CD4-positive, alpha-beta T cell treated with Interleukin-21 for 1 hour (primary cell): ENCODE measurements at places on chromosomes 11 and 22.
A peak's percentile ranks its signal among the peaks of the same experiment; 100 is the strongest.

DNA sequence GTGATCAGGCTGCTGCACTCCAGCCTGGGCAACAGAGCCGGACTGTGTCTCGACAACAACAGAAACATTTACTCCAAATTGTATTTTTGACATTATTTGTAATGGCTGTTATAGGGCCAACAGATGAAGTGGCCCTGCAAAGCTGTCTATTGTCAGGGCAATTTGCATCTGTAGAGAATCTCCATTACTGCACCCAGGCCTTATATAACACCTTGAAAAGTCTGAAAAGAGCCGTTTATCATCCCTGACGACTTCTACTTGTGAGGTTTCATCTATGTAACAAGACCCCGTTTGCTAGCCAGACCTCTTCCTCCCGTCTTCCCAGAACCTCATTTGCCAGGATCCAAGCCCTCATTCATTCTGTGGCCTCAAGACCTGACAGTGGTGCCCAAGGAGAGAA is 9.1 kb upstream of the CTTN start:
- no peak for DNase-seq

GRCh38 chr11:81570669-81571068 is 1163.0 kb downstream of the FAM181B start:
- no peak for DNase-seq

GRCh38 chr11:43835104-43835503 is 45.5 kb upstream of the ALKBH3 start:
- DNase-seq = no peak

DNA sequence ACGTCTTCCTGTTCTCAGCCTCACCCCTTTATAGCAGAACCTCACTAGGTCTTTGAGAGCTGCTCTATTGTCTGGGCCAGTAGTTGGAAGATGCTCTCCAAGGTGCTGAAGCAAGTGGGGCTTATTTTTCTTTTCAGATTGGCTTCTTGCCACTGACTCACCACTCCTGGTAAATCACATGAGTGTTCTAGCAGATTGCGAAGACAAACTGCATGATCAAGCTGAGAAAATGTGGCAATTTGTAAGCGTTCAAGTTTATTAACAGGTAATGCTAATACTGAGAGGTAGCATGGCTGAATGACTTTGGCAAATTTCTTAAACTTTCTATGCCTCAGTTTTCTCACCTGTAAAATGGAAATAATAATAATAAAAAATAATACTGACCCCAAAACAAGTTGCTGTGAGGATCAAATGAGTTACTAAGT is 59.2 kb downstream of the CACNG2 start:
- DNase-seq = no peak

DNA sequence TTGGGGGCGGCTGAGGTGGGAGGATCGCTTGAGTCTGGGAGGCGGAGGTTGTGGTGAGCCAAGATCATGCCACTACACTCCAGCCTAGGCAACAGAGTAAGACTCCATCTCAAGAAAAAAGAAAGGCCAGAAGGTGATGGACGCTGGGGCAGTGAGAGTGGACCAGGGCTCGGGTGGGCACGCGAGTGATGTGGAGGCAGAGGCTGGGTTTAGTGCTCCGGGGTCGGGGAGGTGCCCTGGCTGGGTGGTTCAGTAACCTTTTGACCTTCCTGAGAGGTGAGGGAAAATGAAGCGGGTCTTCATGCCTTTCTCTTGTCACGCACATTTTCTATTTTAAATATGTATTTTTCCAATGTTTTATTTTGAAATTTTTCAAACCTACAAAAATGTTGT is 45.1 kb downstream of the ST14 start:
- DNase-seq = no peak

DNA sequence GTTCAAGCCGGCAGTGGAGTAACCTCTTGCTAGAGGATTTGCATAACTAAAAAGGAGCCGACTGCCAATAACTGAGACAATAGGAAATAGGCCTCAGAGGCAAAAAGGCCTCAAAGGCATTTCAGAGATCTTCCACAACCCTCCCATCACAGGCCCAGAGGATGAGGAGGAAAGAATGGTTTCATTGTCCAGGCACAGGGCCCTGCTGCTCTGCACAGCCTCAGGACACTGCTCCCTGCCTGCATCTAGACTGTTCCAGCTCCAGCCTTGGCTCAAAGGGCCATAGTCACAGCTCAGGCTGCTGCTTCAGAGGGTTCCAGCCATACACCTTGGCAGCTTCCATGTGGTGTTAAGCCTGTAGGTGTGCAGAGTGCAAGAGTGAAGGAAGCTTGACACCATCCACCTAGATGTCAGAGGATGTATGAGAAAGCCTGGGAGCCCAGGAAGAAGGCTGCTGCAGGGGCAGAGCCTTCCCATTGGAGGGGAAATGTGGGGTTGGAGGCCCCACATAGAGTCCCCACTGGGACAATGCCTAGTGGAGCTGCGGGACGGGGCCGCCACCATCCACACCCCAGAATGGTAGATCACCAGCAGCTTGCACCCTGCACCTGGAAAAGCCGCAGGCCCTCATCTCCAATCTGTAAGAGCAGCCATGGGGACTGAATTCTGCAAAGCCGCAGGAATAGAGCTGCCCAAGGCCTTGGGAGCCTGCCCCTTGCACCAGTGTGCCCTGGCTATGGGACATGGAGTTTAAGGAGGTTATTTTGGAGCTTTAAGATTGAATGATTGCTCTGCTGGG is 8.2 kb upstream of the LRP5 start:
- no peak for DNase-seq

DNA sequence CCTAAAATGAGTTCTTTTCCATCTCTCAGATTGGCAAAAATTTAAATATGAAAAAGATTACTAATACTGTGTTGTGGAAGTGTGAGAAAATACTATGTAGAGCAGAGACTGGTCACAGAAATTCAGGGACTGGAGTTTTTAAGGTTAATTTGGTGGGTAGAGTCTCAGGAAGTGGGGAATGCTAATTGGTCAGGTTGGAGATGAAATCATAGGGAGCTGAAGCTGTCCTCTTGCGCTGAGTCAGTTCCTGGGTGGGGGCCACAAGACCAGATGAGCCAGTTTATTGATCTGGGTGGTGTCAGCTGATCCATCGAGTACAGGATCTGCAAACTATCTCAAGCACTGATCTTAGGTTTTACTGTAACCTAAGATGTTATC is 29.4 kb upstream of the TMEM86A start:
- peak; percentile 35 for DNase-seq

DNA sequence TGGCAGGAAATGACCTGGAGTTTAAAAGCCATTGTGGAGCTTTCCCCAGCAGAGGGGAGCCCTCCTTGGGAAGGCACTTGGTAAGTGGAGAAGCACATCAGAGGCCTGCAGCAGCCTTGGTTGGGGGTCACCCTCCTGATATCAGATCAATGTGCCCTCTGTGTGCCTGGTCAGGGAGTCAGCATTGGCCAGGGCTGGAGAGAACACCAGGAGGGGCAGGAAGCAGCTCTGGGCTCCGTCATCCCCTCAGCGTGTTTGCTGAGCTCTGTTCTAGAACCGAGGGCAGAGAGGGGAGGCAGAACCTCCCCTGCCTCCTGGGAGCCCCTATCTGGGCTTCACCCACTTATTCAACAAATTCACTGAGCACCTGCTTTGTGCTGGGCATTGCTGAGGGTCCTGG is 846.0 kb downstream of the TBC1D22A start:
- DNase-seq = no peak
